ENCODE measurements at places on chromosomes 16 and 17.

GRCh38 chr17:48244121-48244711 is 136.7 kb downstream of the SNX11 start:
- no peak for DNase-seq

- no peak for DNase-seq
Observed at GRCh38 chr17:57403236-57403635, 146.9 kb downstream of the MSI2 start.

GRCh38 chr16:22092143-22092933 is at the start of gene VWA3A:
Gene VWA3A, plus strand, starts transcription at chr16:22092541. Its CDS starts 97 bp downstream, at chr16:22092638.
- DNase-seq, result no peak

DNA sequence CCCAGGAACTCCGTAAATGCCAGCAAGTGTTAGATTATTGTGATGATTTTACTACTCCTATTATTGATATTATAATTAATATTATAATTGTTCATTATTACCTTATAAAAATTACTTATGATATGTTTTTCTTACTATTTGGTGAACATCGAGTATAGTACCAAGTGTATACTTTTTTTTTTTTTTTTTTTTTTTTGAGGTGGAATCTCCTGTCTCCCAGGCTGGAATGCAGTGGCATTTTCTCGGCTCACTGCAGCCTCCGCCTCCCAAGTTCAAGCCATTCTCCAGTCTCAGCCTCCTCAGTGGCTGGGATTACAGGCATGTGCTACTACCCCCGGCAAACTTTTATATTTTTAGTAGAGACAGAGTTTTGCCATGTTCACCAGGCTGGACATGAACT is 347.0 kb downstream of the WWOX start:
- DNase-seq, result no peak

GRCh38 chr16:58481931-58482330 is 18.0 kb upstream of the NDRG4 start:
- no peak for DNase-seq

- peak; percentile 78 for DNase-seq
Observed at GRCh38 chr16:709566-710499, 4.2 kb upstream of the FBXL16 start.

DNA sequence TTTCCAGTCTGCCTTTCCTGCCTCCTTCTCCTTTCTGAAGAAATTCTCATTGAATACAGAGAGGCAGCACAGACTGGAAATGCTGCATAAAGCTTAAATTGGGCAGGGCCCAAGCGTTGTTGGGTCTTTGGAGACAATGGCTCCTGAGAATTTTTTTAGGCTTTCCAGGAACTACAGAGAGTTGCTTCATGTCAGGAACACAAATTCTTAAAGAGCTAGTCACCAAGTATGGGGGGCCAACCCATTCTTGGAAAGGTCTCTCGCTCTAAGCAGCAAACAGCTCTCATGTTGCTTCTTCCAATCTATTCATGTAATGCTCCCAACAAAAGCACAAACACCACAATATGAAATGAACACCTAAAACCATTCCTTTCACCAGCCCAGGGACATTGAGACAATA is 6.9 kb downstream of the HNF1B start:
- DNase-seq, result no peak

- no peak for DNase-seq
Observed at GRCh38 chr17:17847118-17847689, 10.4 kb upstream of the SREBF1 start.

DNA sequence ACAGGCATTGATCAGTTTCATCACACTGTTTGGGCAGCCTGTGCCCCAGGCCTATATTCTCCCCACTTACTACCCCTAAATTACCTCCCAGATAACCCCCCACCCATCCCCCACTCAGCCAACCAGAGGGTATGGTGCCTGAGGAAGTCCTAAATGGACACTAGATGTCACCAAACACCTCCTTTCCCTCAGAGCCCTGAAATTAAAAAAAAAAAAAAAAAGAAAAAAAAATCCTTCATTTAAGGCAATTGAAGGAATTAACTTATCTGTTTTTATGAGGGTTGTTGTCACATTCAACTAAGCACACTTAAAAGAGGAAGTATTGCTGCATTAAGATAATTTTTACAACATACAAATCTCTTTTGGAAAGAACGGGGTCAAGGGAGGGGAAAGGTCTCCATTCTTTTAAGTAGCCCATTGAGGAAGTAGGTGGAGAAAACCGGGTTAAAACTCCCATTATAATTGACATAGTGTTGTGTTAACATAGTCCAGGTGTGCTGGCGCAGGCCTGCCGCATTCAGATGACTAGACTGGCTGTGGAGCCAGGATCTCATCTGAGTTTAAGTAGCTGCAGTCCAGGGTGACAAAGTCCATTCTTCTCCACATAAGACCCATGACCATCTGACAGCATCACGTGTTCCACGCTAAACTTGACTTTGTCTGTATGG is 46.3 kb downstream of the SNX11 start:
- DNase-seq, result peak; percentile 59

- DNase-seq, result no peak
Observed at GRCh38 chr16:47578573-47578972, 117.4 kb downstream of the PHKB start.

- DNase-seq, result no peak
Observed at GRCh38 chr17:56130026-56130425, 23.2 kb upstream of the ANKFN1 start.

DNA sequence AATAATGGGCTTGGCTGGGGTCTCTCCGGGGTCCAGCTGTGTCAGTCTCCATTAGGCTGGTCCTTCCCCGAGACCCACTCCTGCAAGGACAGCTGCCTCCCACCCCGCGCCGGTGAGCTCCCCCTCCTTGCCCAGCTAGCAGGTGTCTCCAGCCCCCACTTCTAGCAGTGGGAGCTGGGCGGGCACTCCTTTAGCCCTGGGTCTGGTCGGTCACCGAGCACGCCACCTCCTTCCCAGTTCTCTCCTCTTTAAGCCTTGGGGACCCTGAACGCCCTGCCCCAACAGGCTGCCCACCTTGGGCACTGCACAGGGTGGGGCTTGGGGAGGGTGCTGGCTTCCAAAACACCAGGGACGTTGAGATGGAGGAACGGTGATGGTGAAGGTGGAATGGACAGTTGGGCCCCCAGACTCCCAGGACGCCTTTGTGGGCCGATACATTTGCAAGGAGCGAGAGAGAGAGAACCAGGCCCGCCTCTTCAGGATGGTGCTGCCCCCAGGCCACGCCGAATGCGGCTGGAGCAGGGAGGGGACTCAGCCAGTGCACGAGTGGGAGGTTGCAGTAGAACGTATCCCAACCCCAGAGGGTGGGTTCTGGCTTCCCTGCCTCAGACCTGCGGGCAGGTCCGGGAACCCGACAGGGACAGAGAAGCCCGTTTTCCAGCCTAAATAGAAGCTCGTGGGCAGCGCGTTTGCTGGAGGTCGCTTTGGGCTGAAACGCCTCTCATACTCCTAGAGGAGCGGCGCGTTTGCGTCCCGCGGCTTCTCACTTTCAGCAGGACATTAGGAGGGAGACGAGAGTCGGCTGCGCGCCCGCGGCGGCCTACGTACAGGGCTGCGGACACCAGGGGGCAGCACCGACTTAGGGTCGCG is 10.7 kb downstream of the TBX2 start:
- DNase-seq, result no peak

GRCh38 chr17:43477832-43478634 is 5.7 kb upstream of the DHX8 start:
- DNase-seq, result peak; percentile 98

DNA sequence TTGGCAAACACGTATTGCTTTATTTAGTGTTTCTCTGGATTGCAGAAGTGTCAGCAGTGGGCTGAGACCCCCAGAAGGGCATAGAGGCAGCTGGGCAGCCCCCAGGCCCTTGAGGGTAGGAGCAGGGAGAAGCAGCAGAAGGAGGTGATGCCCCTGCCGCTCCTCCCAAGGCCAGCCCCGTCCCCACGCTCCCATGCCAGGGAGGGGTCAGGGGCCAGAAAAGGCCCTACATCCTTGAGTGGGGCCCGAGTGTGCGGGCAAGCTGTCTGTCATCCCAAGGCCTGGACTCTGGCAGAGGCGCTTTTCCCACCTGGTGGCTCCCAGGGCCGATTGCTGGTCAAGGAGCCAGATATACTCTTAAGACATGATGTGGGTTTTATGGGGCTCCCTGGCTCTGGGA is 8.2 kb upstream of the CRK start:
- DNase-seq, result no peak

DNA sequence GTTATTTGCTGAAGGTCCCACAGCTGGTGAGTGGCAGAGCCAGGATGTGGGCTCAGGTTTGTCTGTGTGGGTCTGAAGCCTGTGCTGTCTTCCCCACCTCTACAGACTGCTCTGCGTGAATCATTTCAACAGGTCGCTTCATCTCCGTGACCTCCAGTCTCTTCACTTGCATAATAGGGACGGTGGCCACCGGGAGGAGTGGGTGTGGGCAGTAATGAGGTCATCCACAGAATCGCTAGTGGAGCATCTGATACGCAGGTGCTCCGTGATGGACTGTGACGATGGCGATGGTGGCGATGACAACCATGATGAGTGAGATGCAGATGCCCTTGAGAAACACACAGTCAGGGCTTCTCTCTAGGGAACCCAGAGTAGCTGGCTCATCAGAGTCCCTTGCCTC is 120.2 kb downstream of the RAP1GAP2 start:
- DNase-seq, result no peak

DNA sequence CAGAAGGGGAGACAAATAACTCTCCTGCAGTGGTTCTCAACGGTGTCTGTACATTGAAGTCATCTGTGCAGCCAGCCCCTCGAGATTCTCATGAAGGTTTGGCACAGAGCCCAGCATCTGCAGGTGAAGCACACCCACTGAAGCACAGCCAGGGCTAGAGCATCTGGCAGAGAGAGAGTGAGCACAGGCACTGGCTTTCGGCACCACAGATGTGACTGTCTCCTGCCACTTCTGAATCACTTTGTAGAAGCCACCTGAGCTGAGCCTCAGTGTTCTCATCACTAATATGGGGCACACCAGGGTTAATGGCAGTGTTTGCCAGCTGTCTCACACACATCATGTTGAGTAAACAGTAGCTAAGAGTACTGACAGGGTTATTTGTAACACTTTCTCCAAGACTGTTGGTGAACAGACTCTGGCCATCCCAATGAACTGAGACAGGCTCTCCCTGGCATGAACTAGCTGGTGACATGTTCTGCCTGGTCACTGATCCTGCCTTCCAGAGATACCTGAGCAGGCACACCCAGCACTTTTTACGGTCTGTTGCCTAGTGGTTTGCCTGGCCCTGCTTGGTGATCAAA is 10.9 kb downstream of the HSPB9 start:
- DNase-seq, result peak; percentile 37

GRCh38 chr17:78667741-78668640 is 90.8 kb upstream of the DNAH17 start:
- DNase-seq, result no peak

GRCh38 chr17:80980397-80981061 is 11.1 kb upstream of the CHMP6 start:
- DNase-seq, result no peak

DNA sequence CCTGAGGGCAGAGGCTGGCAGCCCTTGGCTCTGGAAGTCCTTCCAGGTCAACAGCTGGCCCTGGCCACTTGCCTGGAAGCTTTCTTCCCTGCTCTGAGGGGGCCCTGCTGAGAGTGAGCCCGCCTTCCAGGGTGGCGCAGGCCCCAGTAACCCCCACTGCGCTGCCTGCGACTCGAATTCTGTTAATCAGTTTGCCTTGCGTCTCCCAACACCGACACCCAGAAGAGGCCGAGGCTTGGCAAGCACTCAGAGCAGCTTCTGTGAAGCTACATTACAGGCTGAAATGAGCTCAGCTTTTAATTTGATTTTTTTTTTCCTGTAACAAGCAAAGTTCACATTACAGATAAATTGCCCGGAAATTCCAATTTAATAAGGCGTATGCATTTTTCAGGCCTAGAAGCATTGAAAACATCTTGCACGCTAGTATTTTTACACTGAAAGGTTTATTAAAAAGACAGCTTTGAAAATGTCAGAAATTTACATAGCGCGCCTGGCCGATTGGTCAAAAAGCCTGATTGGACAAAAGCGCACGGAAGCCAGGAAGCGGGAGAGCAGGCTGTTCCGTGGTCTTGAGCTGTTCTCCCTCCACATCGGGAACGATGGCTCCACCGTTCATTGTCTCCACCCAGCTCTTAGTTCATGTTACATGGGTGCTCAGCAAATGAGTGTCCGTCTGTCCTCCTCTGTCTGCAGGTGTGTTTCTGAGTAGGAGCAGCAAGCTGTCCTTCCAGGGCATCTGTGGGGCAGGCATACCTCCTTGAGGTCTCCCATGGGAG is 65.5 kb upstream of the HSBP1 start:
- no peak for DNase-seq

GRCh38 chr16:47519546-47519945 is 58.4 kb downstream of the PHKB start:
- DNase-seq, result no peak

DNA sequence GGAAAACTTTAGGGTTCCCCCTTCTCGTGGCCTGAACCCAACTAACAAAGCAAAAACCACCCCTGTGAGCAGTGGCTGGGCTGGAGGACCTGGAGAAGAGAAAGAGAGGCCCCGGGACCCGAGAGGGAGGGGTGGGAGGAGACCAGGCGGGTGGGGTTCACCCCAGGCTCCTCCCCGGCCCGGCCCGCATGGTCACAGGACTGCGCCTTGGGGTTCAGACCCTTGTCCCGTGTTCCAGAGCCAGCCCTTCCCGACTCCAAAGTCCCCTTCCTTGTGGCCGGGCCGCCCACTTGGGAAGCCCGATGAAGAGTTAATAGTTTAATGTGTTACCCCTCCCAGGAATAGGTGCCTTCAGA is 852 bp downstream of the MARVELD3 start:
- DNase-seq, result no peak

Measured in NCI-H1694 treated with DMSO at 0.1 percent for 48 hours (cell line).